Thymus (tissue), 14 donors: ENCODE measurements at places on chromosomes 3 and 15. TPM values are rescaled to one million over a fixed set of nuclear protein-coding genes. Genes with fewer than 3 reads are reported as not detected.
A peak's percentile ranks its signal among the peaks of the same experiment; 100 is the strongest.

DNA sequence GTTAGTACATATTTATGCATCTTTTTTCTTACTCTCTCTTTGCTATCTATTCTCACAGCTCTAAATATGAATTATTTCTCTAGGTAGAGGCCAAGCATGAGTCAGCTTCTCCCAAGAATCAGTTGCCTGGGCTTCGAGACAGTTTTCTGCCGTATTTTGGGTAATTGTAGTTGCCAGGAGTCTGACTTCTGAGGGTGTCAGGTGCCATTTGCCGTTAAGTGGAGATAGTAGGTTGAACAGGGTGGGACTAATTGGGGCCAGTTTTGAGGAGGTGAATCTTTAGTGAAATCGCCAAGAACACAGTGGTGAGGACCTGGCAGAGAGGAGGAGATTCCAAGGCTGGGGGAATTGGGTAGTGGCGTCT, 7.8 kb upstream of the NRROS start:
- H3K4me1 ChIP-seq, result peaks cover 30% of the 10 kb centered on the region
- DNase-seq, result no peak
- H3K27ac ChIP-seq, result peak overlapping the region; percentile 92
- peak overlapping the region; percentile 72 for H3K4me3 ChIP-seq
- H3K36me3 ChIP-seq, result no peaks in the 10 kb centered on the region

- H3K27ac ChIP-seq, result no peak overlapping the region
- H3K27me3 ChIP-seq, result no peaks in the 10 kb centered on the region
- H3K4me3 ChIP-seq, result no peak overlapping the region
- DNase-seq, result no peak
- H3K4me1 ChIP-seq, result peaks cover 3% of the 10 kb centered on the region
- no peaks in the 10 kb centered on the region for H3K36me3 ChIP-seq
Measured at GRCh38 chr15:58870451-58870850, 63.0 kb downstream of the SLTM start.

DNA sequence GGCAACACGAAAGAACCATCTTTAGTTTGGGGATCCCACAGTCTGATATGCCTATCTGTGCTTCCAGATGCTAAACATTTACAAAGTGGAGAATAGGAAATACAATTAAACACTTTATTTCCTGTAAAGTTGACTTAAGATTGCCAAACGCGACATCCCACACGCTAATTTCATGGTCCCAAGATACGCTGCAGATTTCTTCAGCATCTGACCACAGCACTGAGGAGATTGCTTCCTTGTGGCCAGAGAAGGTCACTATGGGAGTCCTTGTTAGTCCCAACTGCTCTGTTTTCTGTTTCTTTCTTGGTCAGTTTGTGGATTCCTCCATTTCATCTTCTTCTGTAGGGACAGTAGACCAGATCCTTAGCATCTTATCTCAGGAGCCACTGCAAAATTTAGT, 43.3 kb downstream of the ASB7 start:
- H3K36me3 ChIP-seq, result peaks cover 11% of the 10 kb centered on the region
- no peak overlapping the region for H3K4me3 ChIP-seq
- H3K27me3 ChIP-seq, result no peaks in the 10 kb centered on the region
- H3K4me1 ChIP-seq, result no peaks in the 10 kb centered on the region
- DNase-seq, result no peak

GRCh38 chr3:40681658-40682055, 156.9 kb downstream of the ZNF621 start:
- H3K4me3 ChIP-seq, result no peak overlapping the region
- no peaks in the 10 kb centered on the region for H3K36me3 ChIP-seq
- H3K27ac ChIP-seq, result no peak overlapping the region
- no peaks in the 10 kb centered on the region for H3K27me3 ChIP-seq
- no peaks in the 10 kb centered on the region for H3K4me1 ChIP-seq

DNA sequence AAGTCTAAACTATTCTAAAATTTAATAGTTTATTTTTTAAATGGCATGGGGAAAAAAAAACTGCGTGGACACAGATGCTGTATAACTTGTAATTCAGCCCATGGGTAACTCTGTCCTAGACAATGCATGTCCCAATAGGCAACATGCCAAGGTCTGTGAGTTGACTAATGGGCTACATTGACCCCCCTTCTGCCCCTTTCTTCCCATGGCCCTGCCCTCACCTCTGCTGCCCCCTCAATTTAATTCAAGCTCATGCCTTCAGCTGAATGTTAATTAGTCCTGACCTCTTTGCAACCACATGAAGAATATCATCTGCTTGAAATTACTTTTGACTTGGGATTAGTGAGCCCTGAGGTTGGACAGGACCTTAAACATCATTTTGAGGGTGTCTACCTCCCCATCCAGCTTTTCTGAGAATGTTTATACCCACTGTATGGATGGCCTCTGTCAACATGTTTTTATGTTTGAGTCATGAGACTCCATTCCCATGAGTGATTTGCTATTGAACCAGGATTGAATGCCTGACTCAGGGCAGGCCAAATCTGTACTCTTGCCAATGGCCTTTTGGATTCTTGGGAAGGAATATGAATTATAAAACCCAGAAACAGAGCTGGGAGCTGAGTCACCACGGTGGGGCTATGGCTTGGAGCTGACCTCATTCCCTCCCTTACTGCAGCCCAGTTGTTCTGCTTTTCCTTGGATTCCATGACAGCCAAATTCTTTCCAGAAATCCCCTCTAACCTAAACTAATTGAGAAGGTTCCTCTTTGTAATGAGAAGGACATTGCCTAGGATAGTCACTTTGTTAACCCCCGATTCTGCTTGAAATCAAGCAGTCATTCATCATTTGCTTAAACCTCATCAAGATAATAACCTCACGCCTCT, 33.5 kb upstream of the PDE8A start:
- H3K27me3 ChIP-seq, result no peaks in the 10 kb centered on the region
- no peaks in the 10 kb centered on the region for H3K4me1 ChIP-seq
- DNase-seq, result no peak
- no peaks in the 10 kb centered on the region for H3K36me3 ChIP-seq
- H3K27ac ChIP-seq, result no peak overlapping the region

The CXCR6 gene
- 10.4 TPM for total RNA-seq

The MDFIC2 gene
- not detected for total RNA-seq

The PIGBOS1 gene
- total RNA-seq, result 13.3 TPM

The LRIG1 gene
- total RNA-seq, result 8.8 TPM

The TMEM158 gene
- 0.66 TPM for total RNA-seq

The CPLX3 gene
- 0.05 TPM for total RNA-seq

The TRIM71 gene
- total RNA-seq, result 0.09 TPM
